ENCODE measurements at places on chromosomes 7 and 10. TPM values are rescaled to one million over a fixed set of nuclear protein-coding genes. Genes with fewer than 3 reads are reported as not detected.

The FAM221A gene
- 6.9 TPM for total RNA-seq

The FXYD4 gene
- total RNA-seq, result not detected

The GLRX3 gene
- total RNA-seq, result 47.0 TPM

The PHKG1 gene
- 2.5 TPM for total RNA-seq

The CRTAC1 gene
- total RNA-seq, result 6.6 TPM

The HTRA1 gene
- 46.7 TPM for total RNA-seq

The ADAMTS14 gene
- total RNA-seq, result 0.74 TPM

The CHST3 gene
- total RNA-seq, result 5.4 TPM

The SUFU gene
- total RNA-seq, result 7.1 TPM

The UCMA gene
- not detected for total RNA-seq

All from temporal lobe (tissue), 4 donors.